ENCODE measurements at places on chromosomes 16 and 17.

- DNase-seq: no peak
These were observed 23.6 kb downstream of the KIFC3 start for GRCh38 chr16:57778658-57779057.

GRCh38 chr16:85648070-85648714 lies 35.1 kb downstream of the GSE1 start:
- no peak for DNase-seq

DNA sequence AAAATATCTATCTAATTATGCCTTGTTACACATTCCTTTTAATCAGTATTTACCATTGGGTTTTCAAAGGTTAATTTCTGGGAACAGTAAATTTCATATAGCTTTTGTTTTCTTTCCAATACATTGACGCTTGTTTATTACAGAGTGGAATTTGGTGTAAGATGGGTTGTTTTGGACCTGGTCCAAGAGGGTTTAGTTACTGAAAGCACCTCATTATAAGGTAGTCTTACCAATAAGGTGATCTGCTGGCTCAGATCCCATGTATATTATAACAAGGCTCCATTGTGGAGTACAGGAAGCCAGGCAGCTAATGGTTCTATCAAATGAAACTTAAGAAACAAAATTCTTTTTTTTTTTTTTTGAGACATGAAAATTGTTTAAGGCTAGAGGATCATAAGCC lies 87.3 kb upstream of the NACA2 start:
- no peak for DNase-seq

GRCh38 chr17:81135505-81136278 lies 29.6 kb upstream of the PVALEF start:
- DNase-seq: no peak
